ENCODE measurements at places on chromosomes 16 and 17.

GRCh38 chr17:63447471-63448009 lies 1.4 kb upstream of the CYB561 start:
- no peak for DNase-seq

- no peak for DNase-seq
These were observed 14.9 kb upstream of the CRK start for GRCh38 chr17:1470755-1471462.

DNA sequence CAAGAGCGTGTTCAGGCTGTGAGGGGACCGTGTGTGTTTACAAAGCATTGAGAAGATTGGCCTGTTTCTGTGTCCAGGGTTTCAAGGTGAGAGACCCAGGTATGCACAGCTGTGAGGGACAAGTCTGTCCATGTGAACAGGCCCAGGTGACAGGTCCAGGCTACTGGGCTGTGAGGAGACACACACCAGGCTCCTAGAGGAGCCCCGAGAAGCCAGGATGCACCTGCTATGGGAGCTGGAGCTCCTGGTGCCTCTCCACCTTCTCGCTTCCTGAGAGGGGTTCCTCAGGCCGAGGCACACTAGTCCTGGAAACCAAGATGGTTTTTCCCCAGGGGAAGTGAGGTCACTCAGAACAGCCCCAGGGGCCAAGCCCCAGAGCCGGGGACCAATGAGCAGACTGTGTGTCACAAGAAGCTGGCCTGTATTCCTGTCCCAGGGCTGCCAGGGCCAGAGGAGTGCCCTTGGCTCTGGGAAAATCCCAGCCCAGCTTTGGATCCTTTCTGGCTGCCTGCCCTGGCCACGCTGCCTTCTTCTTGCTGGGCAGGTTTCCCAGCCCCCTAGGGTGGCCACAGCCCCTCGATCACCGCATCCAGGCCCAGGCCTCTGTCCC lies 153.4 kb upstream of the PLCG2 start:
- no peak for DNase-seq

GRCh38 chr16:81804134-81804610 lies 25.1 kb downstream of the PLCG2 start:
- no peak for DNase-seq

DNA sequence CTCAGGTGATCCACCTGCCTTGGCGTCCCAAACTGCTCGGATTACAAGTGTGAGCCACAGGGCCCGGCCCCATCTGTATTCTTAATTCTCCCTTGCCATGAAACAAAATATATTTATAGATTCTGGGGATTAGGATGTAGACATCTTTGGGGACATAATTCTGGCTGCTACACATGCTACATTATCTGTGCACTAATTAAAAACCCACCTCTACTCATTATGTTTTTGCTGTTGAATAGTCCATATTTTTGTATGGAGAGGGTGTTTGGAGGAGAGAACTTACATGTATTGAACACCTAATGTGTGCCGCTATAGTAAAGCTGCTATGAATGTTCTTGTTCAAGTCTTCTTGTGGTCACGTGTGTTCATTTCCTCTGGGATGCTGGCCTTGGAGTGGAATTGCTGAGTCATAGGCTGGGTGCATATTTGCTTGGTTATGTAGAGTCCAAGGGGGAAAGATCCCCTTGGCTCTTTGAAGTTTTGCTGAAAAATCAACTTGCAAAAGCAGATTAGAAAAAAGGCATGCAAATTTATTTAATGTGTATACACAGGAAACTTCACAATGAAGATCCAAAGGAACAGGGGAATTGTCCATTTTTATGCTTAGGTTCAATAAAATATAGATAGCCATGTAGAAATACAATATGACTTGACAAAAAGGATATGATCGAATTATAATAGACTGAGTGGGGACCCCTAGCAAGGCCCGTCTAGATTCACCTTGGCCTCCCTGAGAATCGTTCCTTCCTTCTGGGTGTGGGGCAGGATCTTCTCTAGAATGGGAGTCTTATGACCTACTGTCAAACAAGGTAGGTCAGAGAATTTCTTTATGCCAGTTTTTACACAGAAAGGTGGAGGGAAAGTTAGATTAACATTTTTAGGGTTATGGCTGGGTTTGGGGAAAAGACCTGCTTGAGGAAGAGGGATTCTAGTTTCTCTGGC lies 42.1 kb upstream of the GPRC5B start:
- DNase-seq, result no peak

DNA sequence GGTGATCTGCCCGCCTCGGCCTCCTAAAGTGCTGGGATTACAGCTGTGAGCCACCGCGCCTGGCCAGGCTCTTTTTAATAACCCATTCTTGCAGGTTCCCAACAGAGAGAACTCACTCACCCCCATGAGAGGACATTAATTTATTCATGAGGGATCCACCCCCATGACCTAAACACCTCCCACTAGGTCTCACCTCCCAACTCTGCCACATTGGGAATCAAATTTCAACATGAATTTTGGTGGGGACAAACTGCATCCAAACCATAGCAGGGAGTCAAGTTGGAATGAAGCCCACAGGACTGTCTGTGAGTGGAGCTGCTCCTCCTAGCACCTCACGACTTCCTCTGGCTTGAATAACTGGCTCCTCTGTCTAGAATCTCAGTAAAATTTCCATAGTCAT lies 85.5 kb downstream of the WWP2 start:
- DNase-seq, result no peak

DNA sequence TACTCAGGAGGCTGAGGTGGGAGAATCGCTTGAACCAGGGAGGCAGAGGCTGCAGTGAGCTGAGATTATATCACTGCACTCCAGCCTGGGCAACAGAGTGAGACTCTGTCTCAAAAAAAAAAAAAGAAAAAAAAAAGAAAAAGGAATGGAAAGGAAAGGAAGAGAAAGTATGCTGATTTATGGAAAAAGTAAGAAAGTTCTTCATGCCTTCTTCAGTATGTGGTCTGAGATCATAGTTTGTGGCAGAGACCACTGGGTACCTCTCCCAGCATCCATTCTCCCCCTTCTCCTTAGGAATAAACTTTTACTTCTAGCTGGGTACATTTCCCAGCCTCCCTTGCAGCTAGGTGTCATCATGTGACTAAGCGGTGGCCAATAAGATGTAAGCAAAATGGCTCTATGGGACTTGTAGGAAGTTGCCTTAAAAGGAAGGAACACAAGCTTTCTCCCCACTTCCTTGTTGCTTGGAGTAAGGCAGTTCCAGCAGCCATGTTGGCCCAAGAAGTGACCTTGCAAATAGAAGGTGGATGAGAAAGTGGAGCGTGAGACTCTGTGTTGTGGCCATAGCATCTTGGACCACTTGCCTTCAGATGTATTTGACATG lies 26.1 kb upstream of the XPO6 start:
- DNase-seq, result no peak

GRCh38 chr17:17668358-17668757 lies 12.9 kb upstream of the RAI1 start:
- DNase-seq, result no peak

DNA sequence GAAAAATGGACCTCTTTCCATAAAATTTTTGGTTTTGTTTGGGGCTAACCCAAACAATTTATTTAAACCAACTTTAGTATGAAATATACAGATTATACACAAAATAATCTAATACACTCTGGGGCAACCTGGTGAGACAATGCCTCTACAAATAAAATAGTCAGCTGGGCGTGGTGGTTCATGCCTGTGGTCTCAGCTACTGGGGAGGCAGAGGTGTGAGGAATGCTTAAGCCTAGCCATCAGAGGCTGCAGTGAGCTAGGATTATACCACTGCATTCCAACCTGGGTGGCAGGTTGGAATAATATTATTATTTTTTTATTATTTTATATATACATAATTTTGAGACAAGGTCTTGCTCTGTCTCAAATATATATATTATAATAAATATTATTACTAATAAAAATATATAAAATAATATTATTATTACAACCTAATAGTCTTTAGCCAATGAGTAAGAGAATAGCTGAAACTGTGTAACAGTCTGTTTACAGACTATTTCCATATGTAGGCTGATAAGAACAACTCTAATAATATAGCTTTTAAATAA lies 50.5 kb downstream of the GLG1 start:
- no peak for DNase-seq

GRCh38 chr17:28405632-28406472 lies at the start of gene SLC46A1:
TSS of gene SLC46A1 (minus strand) at chr17:28406212. CDS start at chr17:28406114, 98 bp downstream.
- DNase-seq, result no peak

DNA sequence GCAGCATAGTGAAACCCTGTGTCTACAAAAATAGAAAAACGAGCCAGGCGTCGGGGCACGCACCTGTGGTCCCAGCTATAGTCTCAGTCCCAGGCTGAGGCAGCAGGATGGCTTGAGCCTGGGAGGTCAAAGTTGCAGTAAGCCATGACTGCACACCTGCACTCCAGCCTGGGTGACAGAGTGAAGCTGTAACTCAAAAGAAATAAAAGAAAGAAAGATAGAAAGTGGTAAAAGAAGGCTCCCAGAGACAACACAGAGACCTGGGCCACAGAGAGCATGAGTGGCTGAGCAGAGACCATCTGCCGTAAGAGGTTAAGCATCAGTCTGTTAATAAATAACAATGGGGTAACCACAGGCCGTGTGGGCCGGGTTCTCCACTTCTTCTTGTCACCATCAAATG lies 15.3 kb upstream of the HEXD start:
- DNase-seq, result no peak

GRCh38 chr17:81866440-81867169 lies 4.5 kb downstream of the ARHGDIA start:
- DNase-seq, result no peak

DNA sequence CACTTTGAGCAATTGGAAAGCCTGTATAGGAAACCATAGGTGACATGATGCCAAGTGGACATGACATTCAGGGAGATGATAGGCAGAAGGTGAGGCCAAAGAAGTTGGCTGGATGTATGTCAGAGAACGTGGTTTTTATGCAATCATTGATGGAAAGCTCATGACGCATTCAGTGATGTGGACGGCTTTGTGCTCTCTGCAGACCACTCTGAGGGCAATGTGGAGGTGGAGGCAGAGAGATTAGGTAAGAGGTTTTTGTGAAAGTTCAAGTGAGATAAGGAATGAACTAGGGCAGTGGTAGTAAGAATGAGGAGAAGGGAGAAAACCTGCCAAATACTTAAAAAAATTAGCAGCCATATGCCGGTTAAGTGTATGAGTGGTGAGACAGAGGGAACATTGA lies 99.0 kb downstream of the PRKCA start:
- no peak for DNase-seq

- no peak for DNase-seq
These were observed 623.2 kb upstream of the ZFHX3 start for GRCh38 chr16:73670836-73671820.

DNA sequence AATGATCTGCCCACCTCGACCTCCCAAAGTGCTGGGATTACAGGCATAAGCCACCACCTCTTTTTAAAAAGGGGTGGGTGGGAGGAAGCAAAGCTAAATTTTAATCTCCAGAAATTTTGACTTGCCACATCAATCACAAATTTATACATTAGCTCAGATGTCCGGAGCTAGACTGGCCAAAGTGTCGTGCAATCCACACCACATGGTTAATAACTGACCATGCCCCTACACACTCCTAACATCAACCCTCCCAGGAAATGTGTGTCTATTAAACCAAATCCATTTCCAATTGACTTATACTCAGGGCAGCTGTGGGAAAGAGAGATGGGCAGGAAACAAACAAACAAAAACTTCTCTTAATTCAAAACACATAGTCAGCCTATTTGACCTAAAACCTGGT lies 29.9 kb downstream of the SMURF2 start:
- no peak for DNase-seq

- peak; percentile 65 for DNase-seq
These were observed 271.5 kb downstream of the SOX9 start for GRCh38 chr17:72392056-72393010.

GRCh38 chr16:56275076-56275475 lies 83.8 kb downstream of the GNAO1 start:
- no peak for DNase-seq

- DNase-seq, result no peak
These were observed 9.1 kb downstream of the NHERF1 start for GRCh38 chr17:74757502-74757901.

DNA sequence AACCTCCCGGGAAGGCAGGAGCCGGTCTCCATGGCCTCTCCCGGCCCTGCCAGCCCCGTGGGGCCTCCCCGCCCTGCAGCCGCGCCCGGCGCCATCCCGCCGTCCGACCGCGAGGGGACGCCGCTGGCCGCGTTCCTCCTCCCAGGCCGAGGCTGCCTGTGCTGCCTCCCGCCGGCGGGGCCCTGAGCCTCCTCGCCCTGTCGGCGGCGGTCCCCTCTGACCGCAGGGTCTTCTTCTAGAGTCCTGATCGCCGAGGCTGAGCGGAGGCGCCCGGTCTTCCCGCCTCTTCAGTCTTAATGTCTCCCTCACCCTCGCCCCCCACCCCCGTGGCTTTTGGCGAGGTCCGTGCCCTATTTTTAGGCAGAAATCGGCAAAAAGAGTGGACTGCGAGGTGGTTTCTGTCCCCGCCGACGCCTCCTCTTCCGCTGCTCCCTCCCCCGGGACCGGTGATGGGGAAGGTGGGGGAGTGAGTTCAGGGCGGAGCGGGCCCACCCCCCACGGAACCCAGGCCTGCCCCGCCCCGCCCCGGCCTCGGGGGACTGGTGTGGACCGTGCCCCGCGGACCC lies 794 bp upstream of the CPNE7 start:
- DNase-seq, result no peak

GRCh38 chr16:19131825-19132218 lies 18.1 kb downstream of the ITPRIPL2 start:
- DNase-seq, result no peak

GRCh38 chr16:3971261-3971660 lies 90.7 kb upstream of the CREBBP start:
- no peak for DNase-seq
